NCI-H1436 (cell line): ENCODE measurements at places on chromosomes 3 and 15.

GRCh38 chr15:58117619-58118018 lies 20.6 kb upstream of the AQP9 start:
- no peak for DNase-seq

- no peak for DNase-seq
Measured at GRCh38 chr3:178078953-178079352, 457.3 kb upstream of the KCNMB2 start.

GRCh38 chr15:95698230-95698629 lies 632.3 kb upstream of the NR2F2 start:
- DNase-seq = no peak

DNA sequence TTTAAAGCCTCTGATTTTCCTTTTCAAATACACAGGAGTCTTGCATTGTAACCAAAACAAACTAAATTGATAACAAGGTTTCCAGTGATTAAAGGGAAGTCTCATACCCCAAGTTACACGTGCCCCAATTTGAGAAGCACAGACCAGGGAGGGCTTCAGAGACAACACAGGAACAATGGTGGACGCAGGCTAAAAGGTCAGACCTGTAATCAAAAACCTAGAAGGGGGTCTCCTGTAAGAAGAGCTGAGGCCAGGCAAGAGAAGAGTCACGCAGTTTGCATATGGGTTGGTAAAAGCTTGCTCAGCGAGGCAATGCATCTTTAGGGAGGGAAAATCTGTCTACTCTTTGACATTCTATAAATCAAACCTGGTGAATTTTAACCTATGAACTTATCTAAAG lies 58.6 kb upstream of the MCF2L2 start:
- no peak for DNase-seq

DNA sequence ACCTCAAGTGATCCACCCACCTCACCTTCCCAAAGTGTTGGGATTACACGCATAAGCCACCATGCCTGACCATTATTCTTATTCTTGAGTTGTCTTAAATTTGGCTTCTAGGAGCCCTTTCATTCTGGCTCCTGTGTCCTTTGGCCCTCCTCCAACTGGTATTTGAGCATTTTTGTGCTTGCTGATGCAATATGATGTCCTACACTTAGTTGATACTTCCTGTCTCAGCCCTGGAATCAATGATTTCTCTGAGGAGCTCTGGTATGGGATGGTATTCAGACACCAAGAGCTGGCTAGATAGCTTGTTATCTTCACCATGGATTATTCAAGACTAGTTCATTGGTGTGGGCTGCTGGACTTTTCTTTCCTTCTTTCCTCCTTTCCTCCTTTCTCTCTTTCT lies 25.4 kb downstream of the ZNF621 start:
- DNase-seq = no peak

DNA sequence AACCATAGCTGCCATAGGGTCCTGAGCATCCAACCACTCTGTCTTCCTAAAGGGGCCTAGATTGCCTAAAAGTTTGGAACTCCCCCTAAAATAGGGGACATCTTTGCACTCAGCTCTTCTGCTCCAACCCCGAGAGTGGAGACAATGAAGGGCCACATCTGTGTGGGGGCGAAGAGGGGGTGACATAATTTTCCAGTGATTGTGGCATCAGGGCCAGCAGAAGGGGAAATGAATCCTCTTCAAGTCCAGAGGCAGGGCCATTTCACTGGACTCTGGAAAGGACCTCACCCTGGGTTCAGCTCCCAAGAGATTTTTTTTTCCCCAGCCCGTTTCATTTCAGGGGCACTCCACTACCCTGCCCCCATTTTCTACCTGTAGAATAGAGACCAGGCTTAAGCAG lies 4.6 kb upstream of the ANKRD63 start:
- DNase-seq = no peak

DNA sequence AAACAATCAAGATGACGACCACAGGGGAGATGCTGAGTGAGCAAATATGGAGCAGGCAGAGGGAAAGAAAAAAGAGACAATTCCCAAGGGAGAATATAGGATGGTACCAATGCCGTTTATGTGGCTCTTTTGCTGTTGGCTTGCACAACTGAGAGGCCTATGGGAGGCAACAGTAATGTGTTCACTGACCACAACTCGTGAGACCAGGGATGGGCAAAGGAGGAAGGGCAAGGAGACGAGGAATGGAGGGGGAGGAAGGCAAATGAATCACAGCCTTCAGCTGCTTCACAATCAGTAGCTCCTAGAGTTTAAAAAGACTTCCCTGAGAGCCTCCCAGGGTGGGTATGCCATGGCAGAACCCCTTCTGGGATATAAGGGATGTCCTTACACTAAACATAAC lies 131.5 kb downstream of the SLC9A9 start:
- no peak for DNase-seq

DNA sequence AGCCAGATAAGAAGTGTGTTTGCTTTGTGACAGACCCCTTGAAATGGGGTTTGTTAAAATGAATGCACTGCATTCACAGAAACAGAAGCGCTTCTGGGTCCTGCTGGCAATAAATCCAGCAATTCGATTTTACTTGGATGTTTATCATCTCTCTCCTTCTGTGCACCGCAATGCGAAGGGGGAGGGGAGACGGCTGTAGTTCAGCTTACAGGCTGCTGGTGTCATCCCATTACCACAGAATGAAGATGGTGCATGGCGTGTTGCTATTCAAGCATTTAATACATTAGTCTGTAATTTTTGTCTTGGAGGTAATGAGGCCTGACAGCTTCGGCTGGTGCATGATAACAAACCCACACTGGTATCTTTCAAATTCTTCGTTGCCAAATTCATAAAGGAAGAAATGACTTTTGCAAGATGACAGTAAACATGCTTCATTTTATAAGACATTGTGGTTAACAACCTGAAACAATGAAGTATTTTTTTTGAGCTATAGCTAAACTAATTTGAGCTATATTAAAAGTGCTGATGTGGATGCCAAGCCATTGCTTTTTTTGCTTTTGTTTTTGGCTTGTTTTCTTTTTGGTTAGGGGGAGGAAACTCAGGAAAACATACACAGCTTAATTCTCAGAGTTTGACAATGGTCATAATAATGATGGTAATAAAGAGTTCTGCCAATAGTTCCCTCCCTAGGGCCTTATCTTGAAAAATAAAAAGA lies 418.3 kb downstream of the OTOL1 start:
- DNase-seq = no peak

DNA sequence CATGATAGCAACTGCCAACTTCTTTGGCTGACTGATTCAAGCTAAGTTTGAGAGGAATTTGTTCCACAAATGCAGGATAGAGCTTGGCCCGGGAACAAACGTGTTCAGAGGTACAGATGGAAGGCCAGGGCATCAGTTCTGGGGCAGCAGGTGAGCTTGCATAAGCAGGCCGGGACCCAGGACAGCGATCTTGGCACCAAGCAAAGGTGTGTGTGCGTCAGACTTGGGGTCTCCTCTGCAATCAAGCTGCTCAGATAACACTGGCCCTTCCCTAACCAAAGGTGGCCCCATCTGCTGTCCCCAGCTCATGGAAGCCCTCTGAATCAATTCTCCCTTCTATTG lies 155.6 kb downstream of the MEGF11 start:
- no peak for DNase-seq

- DNase-seq = no peak
Measured at GRCh38 chr3:44050101-44050500, 191.6 kb upstream of the TOPAZ1 start.

DNA sequence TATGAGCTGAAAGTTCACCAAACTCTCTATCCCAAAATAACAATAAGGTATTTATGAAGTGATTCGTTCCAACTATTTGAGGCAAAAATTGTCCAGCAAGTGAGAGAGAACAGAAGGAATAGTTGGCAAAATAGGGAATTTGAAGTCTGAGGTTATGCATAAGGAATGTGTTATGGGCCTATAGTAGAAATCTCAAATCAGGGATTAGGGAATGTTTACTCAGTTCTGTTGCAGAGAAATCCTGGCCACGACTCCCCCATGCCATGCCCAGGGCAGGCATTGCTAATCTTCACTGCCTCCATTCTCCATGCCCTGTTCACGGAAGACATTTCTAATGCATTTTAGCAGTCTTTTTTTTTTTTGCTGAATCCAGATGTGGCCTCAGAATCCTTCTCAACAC lies 58.6 kb downstream of the FLNB start:
- DNase-seq = no peak

- no peak for DNase-seq
Measured at GRCh38 chr15:91555312-91555711, 298.2 kb upstream of the SLCO3A1 start.

GRCh38 chr3:14303336-14304100 lies 98.9 kb upstream of the SLC6A6 start:
- no peak for DNase-seq

- no peak for DNase-seq
Measured at GRCh38 chr15:40409366-40409765, 3.8 kb downstream of the IVD start.

DNA sequence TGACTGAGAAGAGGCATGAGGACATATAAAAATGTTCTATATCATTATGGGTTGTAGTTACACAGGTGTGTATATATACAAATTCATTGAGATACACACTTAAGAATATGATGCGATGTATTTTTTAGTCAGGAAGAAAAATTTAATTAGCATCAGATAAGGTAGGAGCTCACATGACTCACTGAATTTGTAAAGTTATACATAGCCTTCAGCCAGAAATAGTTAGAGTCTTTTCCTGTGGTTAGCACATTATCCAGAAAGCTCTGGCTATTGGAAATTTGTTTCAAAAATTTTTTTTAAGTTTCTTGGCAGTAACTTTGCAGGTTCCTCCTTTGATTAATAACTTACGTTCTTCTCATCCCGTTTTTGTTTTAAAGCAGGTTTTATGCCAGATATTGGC lies 88.6 kb downstream of the STT3B start:
- no peak for DNase-seq

- no peak for DNase-seq
Measured at GRCh38 chr15:66097151-66098021, 156.2 kb downstream of the MEGF11 start.

- DNase-seq = no peak
Measured at GRCh38 chr3:72768936-72769335, 79.3 kb downstream of the SHQ1 start.

DNA sequence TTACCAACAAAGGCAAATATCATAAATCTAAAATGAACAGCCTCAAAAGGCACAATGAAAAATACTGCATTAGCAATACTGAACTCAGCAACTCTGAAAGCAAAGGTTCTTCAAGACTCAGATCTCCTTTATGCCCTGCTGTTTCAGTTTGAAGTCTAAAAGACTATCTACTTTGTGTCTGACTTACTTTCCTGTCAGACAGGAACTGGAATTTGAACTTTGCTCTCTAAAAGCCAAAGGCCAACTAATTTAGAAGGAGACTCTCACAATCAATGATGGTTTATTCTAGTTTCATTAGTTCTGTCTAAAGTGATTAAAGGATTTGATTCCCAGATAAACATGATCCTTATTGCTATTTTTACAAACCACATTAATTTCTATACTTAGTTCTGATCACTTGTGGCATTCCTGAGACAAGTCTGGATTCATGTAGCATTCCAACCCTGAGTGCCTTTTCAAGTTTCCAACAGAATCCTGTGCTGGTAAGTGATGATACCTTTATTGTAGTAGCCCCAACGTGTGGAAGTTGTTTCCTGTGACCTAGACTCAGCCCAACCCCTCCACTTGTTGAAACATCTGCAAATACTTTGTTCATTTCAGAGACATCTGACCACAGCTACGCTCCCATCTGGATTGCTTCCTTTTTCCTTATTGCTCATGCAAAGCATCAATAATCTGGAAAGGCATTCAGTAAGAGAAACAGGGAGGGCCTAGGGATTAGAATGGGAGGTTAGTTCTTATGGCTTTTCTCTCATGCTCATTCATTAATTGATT lies 14.9 kb upstream of the LEKR1 start:
- no peak for DNase-seq

DNA sequence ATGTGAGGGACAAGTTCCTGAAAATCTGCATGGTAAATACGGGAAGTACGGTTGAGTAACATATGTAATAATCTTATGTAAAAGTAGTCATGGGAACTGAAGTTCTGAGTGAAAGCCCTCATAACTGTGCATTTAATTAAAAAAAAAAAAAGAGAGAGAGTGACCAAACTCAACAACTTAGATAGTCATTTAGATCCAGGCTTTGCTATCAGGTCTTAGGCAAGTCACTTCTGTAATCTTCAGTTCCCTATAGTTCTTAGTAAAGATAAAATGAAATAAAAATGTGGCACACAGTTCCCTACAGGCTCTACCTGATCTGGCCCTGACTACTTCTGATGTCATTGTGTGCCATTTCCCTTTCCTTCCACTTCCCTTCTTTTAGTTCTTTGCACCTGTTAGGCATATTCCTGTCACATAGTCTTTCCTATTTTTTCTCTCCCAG lies 15.0 kb downstream of the RNF111 start:
- DNase-seq = no peak

- no peak for DNase-seq
Measured at GRCh38 chr3:160686955-160687535, 10.1 kb downstream of the ARL14 start.

DNA sequence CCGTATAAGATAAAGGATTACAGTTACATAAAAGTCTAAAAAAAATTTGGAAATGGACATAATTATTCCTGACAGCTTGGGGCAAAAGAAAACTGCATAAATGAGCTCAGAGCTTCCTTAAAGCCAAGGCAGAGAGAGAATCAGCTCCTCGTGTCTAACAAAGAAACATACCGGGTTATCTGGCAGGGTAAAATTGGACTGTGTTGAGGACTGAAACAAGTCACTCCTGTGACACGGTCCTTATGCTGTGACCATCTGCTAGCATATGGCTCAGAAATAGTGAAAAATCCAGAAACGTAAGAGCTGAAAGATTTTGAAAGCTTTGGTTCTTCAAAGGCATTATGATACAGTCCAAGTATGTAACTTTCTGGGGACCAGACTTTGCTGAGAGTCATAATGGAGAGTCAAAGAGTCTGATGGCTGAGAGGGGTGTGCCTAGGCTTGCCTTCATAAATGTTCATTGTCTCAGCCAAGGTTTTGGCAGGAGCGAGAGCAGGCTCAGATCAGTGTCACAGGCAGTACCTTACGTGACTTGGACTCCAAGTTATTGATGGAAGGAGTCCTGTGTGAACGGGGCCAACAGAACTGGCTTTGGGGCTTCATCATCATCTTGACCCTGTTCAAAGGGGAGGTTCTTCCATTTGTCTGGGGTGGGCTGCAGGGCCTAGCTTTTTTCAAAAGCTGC lies 12.5 kb downstream of the MAP6D1 start:
- no peak for DNase-seq

DNA sequence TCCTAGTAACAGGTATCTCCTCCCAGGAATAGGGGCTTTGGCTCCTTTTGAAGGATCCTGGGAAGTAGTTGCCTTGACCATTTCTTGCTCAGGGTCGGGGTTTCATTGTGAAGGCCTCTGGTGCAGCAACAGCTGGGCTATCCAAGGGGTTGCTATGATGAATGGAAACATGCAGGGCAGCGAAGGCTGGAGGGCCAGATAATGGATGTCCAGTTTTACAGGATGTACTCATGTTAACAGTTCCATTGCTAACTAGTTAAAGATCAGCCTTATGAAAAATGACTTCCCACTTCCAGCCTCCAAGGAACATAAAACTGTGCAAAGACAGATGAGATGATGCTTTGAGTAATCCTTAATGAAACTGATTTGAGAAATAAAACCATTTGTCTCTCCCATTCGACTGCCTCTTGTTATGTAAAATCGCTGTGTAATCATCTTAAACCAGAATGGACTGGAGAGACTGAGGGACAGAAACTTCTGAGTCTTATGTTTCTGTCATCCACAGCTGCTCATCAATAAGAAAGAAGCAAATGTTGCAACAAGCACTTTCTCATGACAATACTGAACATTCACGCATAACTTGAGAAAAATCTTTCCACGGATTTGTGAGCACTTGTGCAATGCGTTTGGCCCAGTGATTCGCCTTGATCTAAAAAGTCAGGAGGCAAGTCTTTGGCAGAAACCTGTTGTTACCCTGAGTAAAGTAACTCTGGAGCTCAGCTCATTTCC lies 473.5 kb upstream of the RGMA start:
- no peak for DNase-seq

- no peak for DNase-seq
Measured at GRCh38 chr3:189687475-189687874, 56.3 kb downstream of the TP63 start.
